ENCODE measurements at places on chromosomes 4 and X.

GRCh38 chrX:86455495-86455894, 307.2 kb downstream of the DACH2 start:
- no peak for DNase-seq

DNA sequence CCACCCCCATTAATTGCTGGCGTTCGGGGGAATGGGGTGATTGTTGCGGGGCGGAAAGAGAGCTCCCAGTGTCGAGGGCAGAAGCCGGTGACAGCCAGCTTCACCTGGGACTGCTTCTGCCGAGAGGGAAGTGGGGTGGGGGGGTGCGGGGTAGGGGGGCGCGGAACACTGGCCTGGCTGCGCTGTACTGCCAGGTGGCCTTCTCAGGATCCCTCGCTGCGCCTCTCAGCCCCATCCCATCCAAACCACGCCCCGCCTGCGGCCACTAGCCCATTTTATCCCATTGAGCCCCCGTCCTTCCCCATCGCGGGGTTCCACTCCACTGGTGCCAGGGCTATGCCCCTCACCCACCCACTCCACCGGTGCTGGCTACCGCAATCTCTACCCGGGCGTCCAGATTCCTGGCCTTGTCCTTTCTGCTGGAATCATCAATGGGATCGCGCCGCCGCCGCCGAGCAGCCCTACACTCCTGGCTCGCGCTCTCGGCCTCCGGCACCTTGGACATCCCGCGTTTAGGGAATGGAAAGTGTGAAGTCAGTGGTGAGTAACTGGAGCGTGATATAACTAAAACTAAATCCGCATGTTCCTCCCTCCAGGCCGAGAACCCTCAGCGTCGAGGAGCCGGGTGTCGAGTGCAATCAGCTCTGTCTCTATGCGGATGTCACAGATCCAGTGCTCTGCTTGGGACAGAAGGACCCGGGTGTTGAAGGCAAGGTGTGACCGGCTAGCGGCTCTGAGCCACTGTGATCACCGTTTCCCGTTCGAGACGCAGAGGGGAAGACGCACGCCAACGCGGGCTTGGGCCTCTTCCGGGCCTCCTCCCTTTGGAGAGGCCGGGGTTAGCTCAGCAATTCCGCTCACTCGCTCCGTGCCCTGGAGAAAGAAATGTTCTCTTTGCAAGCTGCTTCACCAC, 20.5 kb downstream of the NKX3-2 start:
- no peak for DNase-seq

DNA sequence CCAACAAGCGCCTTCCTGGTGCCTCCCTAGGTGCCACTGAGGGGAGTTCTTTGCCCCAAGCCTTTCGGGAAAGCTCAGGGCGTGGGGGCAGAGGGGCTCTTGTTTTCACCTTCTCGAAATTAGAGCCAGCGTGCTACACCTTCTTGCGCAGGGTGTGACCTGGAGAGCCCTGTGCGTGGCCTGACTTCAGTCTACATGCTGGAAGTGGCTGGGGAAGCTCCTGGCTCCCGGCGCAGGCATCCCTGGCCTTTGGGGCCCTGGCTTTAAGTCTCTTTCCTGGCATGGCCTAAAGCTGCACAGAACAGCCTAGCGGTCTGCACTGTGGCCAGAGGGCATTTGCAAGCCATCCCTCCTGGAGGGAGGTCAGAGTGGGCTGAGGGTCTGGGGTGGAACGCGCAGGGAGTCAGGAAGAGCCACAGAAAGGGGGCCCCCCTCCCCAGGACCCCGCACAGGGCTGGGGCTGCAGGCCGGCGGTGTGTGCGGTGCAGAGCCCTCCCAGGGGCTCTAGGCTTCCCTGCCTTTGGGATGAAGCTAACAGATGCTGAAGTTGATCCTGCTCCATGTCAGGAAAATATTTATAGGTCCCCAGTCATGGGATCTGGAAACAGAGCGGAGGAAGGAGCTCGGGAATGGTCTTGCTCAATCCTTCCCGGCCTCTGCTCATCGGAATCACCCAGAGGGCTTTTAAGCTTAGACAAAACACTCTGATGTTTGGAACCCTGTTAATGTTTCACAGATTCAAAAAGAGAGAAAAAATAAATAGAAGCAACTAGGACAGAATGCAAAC, 781 bp upstream of the SPON2 start:
- DNase-seq: no peak

DNA sequence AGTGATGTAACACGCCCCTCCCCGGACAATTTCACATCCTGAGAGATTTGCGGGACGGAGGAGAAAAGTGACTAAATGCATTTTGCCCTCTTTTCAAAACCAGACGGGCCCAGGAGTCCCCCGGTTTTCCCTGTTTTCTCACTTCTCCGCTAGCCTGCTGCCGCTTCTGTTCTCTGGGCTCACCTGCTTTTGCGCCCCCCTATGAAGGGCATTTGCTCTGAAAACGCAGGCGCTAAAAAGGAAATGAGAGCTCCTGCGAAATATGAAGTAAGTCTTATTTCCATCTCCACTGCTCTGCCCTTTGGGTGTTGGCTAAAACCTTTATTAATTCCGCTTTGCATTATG, 613 bp upstream of the TMEM47 start:
- no peak for DNase-seq

- no peak for DNase-seq
Measured at GRCh38 chrX:117196481-117196880, 733.7 kb upstream of the CT83 start.

DNA sequence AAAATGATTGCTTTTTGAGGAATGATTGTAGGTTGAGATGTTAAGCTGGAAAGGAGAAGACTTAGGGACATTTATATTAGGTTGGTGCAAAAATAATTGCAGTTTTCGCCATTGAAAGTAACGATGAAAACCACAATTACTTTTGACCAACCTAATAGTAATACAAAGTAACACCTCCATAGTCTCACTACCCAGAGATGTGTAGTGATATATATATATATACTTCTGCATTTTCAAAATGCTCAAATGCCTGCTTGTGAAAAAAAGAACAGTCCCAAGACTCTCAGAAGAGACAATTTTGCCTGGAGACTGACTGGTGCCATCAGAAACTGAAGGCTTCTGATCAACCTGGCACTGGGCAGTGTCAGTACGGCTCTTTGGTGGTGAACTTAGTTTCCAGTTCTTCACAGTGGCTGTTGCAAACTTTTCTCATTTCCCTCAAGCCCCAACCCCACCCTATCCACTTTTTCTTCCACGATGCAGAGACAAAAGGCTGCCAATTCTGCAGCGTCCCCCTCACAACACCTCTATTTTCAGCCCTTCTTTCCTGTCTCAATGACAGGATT, 35.1 kb upstream of the TAPT1 start:
- DNase-seq: no peak
